ENCODE measurements at places on chromosomes 5 and 9.

GRCh38 chr5:17079562-17079961 is 137.9 kb upstream of the BASP1 start:
- DNase-seq: no peak

DNA sequence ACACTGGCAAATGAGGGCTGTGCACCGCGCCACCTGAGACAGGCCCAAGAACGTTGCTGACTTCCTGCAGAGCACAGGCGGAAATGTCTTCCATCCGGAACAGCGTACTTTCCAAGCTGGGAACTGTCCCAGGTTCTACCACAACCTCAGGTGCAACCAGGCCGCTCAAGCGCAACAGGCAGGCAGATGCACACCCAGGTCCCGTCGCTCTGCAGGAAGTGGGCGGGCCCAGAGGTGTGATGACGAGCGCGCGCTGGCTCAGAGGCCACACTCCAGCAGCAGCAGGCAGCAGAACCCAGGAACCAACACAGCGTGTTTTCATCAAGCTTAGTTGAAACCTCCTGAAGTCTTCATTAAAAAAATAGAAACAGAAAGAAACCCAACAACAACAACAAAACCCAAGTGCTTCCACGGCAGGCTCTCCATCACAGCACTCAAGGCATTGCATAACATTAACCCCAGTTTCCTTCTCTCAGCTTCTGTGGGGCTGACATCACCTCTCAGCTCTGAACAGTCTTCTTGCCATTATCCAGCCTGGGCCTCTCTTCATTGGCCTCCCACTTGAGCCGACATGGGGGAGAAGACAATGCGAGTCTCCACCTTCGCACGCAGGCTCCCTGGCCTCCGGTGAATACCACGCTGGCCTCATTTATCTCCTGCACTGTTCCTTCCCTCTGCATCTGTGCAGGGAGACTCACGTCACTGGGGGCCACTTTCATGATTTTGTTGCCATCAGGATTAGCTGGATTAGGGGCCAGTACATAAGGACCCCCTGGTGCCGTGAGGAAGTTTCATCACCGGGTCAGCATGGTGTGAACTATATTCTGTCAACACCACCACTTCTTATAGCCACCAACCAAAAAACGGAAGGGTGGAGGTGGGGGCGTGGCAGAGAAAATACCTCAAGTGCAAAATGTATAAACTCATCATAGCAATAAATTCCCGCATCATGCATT is 22.1 kb downstream of the PTCH1 start:
- no peak for DNase-seq

DNA sequence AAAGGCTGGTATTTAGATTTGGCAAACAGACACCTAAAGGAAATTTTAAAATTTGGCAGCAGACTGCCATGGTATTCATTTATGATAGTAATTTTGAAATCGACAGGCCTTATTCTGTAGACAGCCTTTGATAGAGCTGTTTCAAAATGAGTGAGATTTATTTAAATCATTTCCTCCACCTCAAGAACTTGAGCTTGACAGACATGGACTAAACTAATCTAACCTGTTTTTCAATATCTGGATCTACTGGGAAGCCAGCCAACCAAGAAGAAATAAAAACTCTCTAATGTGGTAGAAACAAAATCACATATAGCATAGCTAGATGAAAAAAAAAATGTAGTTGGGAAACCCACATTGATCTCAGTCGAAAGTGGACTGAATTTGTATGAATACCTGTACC is 56.9 kb upstream of the RASA1 start:
- DNase-seq: no peak

GRCh38 chr9:22244139-22245011 is 202.2 kb upstream of the DMRTA1 start:
- DNase-seq: no peak

DNA sequence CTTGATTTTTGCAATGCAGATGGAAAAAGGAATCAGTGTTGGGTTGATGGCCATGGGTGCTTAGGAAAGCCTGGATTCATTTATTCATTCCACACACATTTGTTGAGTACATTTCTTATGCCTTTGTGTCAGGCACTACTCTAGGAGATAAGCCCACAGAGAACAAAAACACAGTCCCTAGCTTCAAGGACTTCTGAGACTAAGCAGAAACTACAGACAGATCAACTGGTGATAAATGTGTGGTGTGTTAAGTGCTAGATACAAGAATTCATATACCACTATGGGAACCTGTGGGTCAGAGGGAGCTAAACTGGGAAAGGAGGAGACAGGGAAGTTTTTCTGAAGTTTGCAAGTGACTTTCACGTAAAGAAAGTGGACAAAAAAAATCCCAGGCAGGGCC is 119.9 kb downstream of the CEMIP2 start:
- DNase-seq: no peak

All from H54 (cell line).